ENCODE measurements at places on chromosomes 7 and 10. TPM values are rescaled to one million over a fixed set of nuclear protein-coding genes. Genes with fewer than 3 reads are reported as not detected.

GRCh38 chr10:49664842-49665355, 14.6 kb upstream of the C10orf53 start:
- no peak for DNase-seq

GRCh38 chr10:120433141-120433540, 23.9 kb upstream of the PLPP4 start:
- DNase-seq: no peak

GRCh38 chr7:21542891-21543527, at the start of gene DNAH11:
TSS of gene DNAH11 (plus strand) at chr7:21543039. CDS start at chr7:21543246, 207 bp downstream.
- no peak for DNase-seq

- peak; percentile 100 for DNase-seq
These were observed 236.6 kb upstream of the GRB10 start for GRCh38 chr7:51019191-51019844.

- DNase-seq: no peak
These were observed 1.9 kb downstream of the LRRC20 start for GRCh38 chr10:70380350-70381135.

- no peak for DNase-seq
These were observed 686 bp upstream of the MIOS start for GRCh38 chr7:7565746-7566650.

- no peak for DNase-seq
These were observed 12.7 kb upstream of the EFCAB10 start for GRCh38 chr7:105594034-105594433.

DNA sequence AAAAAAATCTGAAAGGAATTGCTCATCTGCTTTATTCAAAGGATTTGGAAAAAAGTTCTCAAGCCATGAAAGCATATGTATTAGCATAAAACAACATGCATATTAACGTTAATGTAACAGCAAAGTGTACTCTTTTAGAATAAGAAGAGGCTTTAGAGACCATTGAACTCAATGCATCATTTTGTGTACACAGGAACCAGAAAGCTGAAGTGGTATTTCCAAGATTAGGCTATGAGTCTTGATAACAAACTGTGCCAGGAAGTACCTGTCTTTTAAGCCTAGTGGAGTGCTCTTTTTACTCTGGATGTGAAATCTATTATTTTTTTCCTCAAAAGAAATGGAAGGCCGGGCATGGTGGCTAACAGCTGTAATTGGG, 164.2 kb downstream of the THSD7A start:
- no peak for DNase-seq

The DNTT gene
- not detected for total RNA-seq

DNA sequence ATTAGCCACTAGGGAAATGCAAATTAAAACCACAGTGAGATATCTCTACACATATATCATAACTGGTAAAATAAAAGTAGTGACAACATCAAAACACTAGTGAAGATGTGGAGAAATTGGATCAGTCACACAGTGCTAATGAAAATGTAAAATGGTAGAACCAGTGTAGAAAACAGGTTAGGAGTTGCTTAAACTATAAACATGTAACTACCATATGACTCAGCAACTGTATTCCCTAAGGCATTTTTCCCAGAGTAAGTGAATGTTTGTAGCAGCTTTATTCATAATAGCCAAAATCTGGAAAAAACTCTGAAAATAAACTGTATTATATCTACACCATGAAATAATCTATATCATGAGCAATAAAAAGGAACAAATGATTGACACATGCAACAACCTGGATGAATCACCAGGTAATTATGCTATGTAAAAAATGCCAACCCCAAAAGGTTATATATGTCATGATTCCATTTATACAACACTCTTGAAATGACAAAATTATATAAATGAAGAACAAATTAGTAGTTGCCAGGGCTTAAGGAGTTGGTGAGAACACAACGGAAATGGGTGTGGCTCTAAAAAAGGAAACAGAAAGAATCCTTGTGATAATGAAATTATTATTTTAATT, 22.8 kb downstream of the SLC25A40 start:
- peak; percentile 17 for DNase-seq

The MAGI2 gene
- 5.7 TPM for total RNA-seq

GRCh38 chr7:90771281-90771680, 175.2 kb downstream of the CDK14 start:
- DNase-seq: no peak

- DNase-seq: peak; percentile 1
These were observed 291.6 kb upstream of the KIAA1217 start for GRCh38 chr10:23917251-23917840.

DNA sequence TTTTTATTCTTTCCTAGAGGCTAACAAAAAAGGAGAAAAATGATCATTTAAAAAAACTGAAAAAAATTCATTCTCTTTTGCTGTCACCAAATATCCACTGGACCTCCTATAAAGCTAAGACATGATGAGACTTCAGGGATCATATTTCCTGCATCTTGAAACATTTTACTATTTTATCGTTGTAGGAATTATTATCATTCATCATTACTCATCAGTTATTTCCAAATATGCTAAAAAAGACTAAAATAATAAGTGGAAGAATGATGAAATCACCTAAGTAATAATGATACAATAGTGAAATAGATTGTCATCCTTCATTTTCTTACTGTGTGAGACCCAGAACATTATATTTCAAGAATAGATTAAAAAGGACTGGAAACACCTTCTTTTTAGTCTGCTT, 28.3 kb downstream of the TAF3 start:
- no peak for DNase-seq

DNA sequence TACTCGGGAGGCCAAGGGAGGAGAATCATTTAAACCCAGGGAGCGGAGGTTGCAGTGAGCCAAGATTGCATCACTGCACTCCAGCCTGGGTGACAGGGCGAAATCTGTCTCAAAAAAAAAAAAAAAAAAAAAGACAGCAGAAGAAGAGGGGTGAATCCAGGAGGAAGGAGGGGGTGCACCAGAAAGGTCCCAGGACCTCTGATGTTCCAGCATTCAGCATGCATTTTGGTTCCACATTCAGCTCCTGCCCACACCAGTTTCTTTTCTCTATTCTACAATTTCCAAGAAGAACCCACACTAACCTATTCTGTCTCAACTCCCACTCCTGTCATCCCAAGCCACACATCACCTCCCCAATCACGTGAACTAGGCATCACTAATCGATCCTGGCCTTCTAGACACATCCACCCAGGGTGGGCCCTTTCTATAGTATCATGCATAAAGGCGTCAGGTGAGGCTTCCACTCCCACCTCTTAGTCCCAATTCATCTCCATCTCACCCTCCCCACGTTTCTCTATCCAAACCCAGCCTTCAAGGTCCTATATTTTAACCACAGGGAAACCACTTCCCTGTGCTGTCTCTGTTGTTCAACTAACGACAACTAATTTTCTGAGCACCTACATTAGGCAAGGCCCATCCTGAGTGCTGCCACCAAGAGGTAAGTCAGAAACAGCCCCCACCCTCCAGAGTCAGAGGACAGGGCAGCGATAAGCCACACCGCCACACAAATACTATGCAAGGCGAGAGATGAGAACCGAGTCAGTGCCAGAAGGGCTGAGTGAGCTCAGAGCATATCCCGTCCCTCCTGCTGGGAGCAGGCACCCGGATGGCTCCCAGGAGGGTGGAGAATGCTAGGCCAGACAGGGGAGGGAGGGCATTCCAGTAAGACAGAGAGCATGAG, 2.2 kb downstream of the ANXA11 start:
- DNase-seq: peak; percentile 79

- peak; percentile 79 for DNase-seq
These were observed at the start of gene KCNH2 for GRCh38 chr7:150978126-150978789. TSS of gene KCNH2 (minus strand) at chr7:150978321. CDS start at chr7:150977913, 408 bp downstream.

GRCh38 chr10:94416896-94417295, 14.6 kb downstream of the TBC1D12 start:
- peak; percentile 35 for DNase-seq

DNA sequence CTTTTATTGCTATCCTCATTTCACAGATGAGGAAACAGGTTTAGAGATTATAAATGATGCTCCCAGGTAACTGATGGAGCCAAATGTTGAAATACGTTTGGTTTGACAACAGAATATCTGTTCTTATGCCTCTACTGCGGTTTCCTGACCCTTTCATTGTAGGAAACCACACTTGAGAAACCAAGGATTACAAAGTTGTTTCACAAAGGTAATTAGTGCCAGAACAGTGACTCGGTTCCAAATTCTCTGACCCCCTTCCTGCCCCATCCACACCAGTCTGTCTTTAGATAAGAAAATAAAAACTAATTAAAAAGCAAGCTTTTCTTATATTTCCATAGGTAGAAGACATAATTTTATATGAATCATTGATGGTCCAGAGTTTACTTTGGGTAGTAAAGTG, 393.7 kb upstream of the MBL2 start:
- no peak for DNase-seq

DNA sequence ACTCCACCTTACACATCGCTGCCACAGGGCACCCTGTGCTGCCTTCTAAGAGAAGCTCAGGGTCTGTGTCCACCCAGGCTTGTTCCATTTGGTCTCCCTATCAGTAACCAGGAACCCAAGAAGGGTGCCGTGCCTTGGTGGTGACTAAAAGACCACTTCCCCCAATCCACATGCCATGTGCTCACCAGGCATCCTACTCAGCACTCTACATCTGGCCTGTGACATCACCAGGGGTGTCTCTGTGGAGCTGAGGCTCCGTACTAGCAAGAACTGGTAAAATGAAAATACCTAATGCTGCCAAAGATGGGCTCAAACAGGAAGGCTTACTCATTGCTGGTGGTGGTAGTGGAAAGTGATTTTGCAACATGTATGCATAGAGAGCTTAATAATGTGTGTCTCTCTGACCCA, 19.0 kb upstream of the C10orf71 start:
- DNase-seq: peak; percentile 75

DNA sequence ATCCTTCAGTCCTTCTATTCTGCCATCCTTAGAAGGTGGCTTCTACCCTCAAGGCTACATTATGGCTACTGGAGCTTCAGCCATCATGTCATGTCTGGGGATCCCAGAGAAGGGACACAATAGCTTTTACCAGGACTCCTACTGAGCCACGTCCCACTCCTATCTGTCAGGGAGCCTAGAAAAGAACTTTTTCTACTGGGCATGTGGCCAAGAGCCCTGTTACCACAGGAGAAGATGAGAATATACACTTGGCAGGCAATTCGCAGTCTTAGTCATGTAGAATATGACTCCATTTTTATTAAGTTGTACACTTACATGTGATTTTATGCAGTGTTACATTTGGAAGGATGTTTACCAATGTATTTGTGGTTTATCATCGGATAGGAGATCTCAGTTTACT, 64.6 kb upstream of the KCNMA1 start:
- DNase-seq: peak; percentile 80

GRCh38 chr10:5538446-5538845, 13.7 kb downstream of the CALML3 start:
- DNase-seq: no peak

GRCh38 chr7:42372479-42372878, 135.5 kb upstream of the GLI3 start:
- DNase-seq: no peak

The TAS2R5 gene
- 0.52 TPM for total RNA-seq

DNA sequence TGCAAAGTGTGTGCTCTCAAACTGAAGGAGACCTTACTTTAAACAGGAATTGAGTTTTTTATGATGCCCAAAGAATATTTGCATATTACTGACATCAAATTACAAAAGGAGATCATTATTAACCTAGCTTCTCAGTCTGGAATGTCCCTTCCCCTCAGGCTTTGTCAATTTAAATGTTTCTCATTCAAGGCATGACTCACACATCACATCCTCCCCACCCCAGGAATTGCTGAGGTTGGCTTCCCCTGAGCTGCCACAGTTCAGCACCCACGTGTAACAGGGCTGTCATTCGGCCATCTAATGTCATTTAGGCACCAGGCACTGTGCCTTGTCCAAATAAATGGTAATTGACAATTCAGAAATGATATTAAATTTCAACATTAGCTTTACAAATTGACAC, 305.9 kb upstream of the MGMT start:
- DNase-seq: peak; percentile 7

DNA sequence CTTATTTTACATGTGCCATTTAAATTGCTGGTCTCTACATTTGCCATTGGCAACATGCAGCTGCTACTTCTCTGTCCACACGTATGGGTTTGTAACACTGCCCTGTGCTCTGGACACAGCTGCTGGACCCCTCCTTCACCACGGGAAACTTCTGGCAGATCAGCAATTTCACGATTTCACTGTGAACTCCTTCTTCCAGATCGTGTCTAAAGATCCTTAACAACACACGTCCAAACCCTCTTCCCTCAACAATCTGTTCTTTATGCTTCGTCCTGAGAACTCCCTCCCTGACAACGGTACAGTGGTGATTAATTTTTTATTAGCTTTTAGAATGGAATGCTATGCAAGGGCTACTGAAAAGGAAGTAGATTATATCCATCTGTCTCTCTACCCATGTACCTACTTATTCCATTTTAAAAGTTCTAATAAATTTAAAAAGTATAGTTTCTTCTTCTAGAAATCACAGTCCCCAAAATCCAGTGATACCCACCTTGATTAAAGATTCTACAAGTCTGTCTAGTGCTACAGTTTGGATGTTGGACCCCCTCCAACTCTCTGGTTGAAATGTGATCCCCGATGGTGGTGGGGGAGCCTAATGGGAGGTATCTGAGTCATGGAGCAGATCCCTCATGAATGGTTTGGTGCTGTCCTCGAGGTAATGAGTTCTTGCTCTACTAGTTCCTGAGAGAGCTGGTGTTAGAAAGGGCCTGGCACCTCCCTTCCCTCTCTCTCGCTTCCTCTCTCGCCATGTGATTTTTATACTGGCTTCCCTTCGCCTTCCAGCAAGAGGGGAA, 81.0 kb downstream of the KIAA1549 start:
- DNase-seq: peak; percentile 88

DNA sequence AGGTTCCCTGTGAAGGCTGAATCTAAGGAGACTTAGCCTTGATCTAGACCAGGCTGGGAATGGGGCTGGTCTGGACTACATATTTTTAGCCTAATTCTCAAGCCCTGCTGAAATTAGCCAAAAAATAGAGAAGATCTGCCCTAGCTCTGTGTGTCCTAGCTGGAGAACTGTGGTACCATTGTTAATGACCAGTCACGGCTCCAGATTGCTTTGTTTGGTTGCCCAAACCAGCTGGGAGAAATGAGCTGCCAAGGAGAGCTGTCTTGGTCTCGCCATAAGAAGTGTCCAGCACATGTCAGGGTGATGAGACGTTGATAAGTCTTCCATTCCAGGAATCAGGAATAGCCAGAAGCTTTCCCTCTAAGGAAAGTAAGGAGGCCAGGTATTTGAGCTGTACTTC, 20.7 kb downstream of the GBX1 start:
- DNase-seq: no peak

The ASZ1 gene
- total RNA-seq: not detected

The LIPF gene
- 1.7 TPM for total RNA-seq

The PPIA gene
- total RNA-seq: 2,622 TPM

The LLCFC1 gene
- not detected for total RNA-seq

Data from myocyte (in vitro differentiated cells).